HepG2 (cell line): ENCODE measurements at places on chromosomes 6 and 20. TPM values are rescaled to one million over a fixed set of nuclear protein-coding genes. Genes with fewer than 3 reads are reported as not detected.

Gene CD109
- total RNA-seq, result 0.52 and 0.93 TPM in 2 replicates

Gene SAMD3
- total RNA-seq, result not detected in 2 replicates

Gene FAM110A
- 1.7 and 1.9 TPM in 2 replicates for total RNA-seq

Gene ZGPAT
- 40.2 and 41.9 TPM in 2 replicates for total RNA-seq

DNA sequence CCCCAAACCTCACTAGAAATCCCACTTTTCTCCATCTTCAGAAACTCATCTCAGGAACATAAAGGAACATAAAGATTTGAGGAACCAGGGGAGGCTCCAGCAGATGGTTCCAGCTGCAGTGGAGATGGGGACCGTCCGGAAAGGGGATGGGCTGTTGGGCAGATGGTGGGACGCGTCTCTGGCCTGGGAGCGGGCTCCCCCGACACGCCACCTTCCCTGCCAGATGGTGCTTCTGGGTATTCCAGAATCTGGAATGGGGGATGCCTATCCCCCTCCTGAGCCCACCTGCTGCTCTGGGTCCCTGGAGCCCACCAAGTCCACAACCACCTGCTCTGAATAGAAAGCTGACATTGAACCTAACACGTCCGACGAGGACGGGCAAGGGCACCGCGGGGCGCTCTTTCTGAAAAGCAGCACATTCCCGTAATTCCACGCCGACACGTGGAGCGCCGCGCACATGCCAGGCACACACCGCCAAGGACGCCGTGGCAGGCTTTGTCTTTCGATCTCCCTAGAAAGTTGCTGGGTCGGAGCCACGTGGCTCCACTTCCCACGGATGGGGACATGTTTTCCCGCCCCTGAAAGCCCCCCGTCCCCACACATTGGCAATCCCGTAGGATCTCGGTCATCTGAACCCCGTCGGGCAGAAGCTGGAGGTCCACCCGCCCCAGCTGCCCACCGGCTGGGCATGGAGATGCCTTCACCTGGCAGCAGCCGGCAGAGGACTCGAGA is 27.3 kb downstream of the SLC2A4RG start:
- no peak for DNase-seq

- no peak for DNase-seq
Observed at GRCh38 chr6:1554141-1554475, 55.6 kb upstream of the FOXC1 start.

DNA sequence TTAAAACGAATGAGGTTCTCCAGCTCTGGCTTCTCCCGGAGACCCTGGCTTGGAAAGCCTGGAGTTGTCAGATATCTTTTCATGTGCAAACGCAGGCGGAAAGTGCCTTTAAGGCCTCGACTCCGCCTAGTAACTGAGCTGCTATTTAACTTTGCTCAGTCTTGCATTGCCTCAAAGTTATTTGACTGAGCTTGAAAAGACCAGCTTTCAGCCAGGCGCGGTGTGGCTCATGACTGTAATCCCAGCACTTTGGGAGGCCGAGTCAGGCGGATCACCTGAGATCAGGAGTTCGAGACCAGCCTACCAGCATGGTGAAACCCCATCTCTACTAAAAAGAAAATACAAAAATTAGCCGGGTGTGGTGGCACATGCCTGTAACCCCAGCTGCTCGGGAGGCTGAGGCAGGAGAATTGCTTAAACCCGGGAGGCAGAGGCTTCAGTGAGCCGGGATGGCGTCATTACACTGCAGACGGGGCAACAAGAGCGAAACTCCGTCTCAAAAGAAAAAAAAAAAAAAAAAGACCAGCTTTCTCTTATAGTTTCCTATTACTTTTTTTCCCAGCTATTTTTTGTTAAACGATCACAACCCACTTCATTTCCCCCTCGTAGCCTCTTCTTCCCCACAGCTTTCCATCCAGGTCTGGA is 1.9 kb downstream of the GCNT2 start:
- peak; percentile 80 for DNase-seq

GRCh38 chr6:169654598-169655391 is 47.0 kb downstream of the WDR27 start:
- DNase-seq, result no peak

DNA sequence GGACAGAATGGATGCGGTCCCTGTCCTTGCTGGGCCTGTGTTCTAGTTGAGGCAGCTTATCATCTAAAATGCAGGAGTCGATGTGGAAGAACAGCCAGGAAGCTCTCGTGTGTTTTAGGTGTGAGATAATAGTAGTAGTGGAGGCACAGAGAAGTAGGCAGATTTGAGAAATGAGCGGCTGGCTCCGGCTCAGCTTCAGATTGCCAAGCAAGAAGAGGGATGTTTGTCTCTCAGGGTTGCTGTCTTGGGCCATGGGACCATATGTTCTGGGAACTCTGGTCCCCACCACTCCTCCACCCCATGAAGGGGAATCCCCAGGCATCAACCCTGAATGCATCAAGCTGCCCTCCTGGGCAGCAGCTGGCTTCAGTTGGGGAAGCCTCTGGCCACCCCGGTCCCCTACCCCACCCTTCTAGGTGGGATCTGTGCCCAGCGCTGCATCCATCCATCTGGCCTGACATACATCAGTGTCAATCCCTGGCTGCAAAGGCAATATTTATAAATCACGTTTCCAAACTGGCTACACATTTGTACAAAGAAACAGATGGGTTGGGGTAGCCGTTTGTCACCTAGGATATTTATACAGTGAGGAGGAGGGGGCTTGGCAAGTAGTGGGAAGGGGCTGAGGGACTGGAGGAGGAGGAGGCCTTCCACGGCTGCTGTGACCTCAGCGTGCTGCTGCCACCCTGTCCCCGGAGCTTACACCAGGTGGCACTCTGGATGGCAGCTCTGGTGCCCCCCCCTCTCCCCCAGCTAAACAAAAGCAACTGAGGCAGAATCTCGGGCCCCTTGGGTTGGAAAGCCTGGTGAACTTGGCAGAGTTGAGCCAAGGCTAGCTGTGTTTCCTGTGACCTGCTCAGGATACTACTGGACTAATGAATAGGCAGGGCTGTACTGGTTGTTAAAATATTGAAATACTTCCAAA is 64.4 kb downstream of the CD40 start:
- no peak for DNase-seq

DNA sequence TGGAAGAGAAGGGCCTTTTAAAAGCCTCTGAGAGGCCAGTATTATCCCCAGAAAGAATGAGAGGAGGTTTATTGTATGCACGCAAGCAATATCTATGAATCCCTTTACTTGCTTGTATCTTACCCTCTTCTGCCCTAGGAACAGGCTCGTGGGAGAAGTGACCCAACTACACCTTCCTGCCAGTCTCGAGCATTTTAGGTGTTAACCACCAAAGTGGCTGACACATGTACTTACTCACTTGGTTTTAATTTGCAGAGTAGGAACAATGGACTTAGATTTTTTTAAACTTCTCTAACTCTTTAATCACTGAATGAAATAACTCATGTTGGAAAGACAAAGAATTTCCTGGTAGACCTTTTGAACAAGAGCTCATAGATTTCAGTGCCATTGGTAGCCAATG is 296.9 kb downstream of the PLCB1 start:
- no peak for DNase-seq

DNA sequence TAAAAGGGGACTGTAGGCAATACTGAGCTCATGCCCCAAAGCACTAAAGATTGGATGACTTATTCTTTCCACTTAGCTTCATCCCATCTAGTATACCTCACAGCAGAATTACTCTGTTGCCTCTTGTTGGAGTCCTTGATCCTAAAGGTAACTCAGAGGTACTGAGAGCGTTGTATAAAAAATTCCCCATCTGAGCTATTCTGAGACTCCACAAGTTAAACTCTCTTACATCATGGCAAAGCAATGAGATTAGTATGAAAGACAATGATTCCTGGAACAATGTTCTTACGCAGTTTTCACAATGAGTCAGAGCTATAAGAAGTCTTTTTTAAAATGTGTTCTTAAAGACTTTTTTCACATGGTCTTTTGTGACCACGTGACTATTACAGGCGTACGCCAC is 370.1 kb downstream of the ADGRB3 start:
- DNase-seq, result no peak

DNA sequence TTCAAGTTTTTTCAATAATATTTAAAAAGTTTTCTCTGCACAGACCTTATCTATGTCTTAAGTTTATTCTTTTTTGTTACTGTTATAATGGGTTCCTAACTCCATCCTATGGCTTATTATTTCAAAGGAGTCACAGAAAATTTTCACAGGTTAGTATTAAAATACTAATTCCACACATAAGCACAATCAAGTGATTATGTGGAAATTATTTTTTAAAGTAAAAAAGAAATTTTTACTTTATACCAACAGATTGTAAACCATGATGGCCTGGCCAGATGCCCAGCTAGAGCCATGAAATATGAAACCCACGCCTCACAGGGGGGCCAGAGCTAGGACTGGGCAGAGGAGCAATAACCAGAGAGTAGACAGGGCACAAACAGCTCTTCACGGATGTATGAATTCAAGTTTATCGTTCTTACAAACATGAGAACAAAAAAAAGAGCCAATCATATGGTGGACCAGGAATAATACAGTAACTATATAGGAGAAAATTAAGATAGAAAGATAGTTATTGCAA is 34.0 kb downstream of the NUDT3 start:
- DNase-seq, result no peak

DNA sequence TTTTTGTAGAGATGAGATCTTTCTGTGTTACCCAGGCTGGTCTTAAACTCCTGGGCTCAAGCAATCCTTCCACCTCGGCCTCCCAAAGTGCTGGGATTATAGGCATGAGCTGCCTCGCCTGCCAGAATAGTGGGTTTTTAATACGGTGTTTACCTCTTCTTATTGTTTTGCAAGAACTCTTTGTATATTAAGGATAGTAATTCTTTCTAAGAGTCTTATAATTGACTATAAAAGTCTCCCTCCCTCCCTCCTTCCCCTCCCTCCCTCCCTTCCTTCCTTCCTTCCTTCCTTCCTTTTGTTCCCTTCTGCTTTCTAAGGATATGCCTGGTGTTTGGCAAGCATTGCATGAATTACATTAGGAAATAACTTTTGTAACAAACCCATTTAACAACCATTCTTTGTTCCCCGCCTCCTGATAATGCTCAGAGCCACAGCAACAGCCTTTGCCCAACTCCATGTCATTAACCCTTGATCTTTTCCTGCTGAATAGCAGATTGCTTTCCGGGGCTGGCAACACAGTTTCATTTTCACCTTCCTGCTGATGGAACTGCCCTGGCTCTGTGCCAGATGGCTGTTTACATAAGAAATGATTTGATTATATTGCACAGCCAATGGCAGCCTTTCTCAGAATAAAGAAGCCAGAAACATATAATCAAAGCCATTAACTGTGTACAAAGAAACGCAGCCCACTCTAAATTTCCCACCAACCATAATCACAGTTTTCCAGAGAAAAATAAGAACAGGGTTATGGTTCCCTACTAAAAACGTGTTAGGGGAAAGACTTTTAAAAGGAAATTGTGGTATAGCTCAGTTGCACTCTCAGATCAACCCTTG is 143.7 kb upstream of the PTPN1 start:
- DNase-seq, result peak; percentile 100

DNA sequence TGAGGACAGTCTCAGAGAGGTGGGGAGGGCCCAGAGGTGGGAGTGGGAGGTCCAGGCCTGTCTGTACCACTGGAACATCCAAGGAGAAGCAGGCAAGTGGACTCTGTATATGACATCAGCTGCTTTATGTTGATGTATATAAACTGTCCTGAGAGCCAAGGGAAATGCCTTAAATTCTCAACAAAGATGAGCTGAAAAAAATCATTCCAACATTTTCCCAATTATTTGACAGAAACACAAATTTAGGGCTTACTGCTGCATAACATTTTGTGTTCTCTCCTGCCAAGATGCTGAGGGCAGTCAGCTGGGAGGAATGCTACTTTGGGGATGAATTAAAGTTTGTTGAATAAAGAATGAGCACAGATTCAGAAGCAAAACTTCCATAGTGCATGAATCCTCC is 52.8 kb downstream of the FOXC1 start:
- no peak for DNase-seq

GRCh38 chr6:143279385-143279784 is 171.1 kb downstream of the ADAT2 start:
- DNase-seq, result peak; percentile 34

GRCh38 chr20:22512911-22513489 is 71.4 kb downstream of the FOXA2 start:
- no peak for DNase-seq

GRCh38 chr6:5809450-5809849 is 197.3 kb downstream of the NRN1 start:
- DNase-seq, result no peak

GRCh38 chr20:63295422-63295821 is 2.4 kb downstream of the COL20A1 start:
- no peak for DNase-seq

DNA sequence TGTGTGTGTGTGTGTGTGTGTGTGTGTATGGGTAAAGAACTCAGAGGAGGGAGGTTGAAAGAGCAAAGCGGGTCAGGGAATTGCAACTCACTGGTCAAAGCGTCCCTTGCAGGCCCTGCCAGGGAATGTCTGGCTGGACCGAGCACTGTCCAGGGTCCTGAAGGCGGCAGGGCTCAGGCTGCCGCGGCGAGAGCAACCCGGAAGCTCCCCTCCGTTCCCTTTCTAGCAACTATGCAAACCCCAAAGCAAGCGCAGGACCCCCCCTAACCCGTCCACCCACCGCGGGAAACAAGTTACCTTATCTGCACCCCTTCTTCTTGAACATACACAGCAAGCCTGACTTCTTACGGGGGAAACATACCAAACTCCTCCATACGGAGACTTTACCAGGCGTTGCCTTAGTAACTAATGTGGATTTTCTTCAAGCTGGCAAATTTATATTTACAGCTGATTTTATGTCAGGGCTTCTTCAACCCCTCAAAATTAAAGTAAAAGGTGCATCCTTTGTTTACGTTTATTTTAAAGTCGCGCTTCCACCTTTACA is 538 bp upstream of the GRM1 start:
- peak; percentile 36 for DNase-seq
